Activated T-cell treated with anti-CD3 and anti-CD28 coated beads, Interleukin-2, amount 50 U/mL, for 24 hours (primary cell): ENCODE measurements at places on chromosomes 7 and 10.

DNA sequence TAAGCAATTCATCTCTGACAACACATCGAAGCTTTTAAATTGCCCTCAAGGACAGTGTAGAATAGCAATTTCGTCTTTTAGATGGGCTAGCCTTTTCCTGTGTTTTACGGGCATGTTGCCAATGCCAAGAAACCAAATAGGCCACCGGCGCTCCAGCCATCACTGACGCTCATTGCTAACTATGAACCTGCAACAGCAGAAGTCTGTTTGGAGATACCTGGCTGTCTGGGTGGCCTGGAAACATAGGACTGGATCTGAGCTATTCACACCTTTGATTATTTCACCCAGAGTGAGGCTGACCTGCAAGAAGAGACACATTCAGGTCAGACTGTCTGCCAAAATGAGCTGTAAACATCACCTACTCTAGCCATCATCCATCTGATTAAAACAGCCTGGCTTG is 12.0 kb downstream of the KPNA7 start:
- DNase-seq, result no peak

DNA sequence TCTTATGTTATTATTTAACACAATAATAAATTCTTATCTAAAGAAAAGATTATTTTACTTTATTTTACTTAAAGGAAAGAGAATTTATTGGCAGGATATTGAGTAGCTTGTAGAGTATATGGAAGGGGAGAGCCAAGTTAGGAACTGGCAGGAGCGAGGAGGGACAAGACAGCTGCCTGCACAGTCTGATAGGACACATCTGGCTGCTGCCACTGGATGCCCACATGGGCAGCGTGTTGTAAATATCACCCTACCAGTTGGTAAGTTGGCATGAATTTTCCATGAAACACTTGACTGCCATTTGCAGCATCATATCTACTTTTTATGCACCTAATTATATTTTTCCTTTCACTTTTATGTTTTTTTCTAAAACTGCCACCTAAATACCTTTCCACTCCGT is 19.6 kb downstream of the SRI start:
- no peak for DNase-seq

DNA sequence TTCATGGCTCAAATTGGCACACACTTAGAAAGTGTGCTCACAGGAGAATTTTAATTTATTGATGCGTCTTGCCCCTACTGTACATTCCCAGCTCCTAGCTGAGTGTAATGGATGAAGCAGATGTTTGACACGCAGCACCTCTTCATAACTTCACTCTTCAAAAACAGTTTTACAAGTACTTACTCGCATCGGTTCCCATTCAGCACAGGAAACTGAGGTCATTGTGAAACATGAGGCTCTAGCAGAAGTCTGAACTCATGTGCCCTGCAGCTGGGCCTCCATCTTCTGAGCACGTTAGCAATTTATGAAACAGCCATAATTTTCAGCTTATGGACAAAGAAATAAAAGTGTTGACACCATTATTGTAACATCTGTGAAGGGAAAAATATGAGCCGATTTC is 558.9 kb upstream of the MGMT start:
- no peak for DNase-seq

DNA sequence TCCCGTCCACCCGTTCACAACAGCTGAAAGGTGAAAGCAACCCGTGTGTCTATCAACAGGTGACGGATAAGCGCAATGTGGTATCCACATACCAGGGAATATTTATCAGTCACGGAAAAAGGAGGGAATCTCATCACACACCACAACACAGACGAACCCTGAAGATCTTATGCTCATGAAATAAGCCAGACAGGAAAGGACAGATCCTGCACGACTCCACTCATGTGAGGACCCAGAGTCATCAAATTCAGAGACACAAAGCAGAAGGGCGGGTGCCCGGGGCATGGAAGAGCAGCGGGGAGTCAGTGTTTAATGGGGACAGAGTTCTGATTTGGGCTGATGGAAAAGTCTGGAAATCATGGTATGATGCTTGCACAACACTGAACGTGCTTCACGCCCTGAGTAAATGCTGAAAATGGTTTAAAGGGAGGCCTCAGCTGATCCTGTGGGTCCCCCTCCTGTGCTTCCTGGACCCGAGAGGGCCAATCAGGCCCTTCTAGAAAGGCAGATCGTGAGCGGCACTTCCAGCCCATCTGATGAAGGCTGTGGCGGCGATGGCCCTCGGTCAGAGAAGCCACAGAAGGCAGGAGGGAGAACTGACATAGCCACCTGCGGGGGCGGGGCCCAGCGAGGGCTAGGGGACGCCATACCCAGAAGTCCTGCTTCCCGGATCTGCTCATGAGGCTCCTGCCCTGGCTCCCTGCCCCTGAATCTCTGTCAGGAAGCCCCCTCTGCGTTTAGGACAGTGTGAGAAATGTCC is 19.1 kb downstream of the WDR86 start:
- no peak for DNase-seq

DNA sequence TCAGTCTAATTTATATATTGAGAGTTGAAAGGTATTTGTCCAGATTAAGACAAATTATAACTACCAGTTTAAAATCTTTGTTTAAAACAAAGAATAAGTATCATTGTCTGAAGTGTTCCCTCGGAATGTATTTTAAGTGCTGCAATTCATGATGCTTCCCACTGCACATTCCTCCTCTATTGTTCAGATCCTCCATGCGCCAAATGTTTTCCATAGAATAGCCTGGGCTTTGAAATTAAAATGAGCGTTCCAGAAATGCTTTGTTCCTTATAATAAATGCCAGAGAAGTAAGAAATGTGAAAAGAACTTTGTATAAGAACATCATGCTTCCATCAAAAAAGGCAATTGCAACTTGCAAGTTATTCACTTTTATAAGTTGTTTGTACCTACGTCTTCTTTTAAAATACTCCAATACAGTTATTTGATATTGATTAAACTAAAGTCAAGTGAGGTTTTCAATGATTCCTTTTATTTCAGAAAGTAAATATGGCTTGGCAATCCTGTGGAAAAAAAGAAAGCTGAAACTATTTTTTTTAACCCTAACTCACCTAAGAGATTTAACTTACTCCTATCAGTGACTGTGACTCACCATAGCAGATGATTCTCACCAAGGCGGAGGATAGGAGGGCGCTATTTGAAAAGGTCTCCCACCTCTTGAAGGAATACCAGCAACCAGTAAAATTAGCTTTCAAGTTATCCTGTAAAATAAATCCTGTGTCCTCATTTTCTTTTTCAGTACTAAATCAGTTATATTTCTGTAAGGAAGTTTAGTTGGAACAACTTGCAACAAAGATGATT is 85.8 kb downstream of the CTNNA3 start:
- no peak for DNase-seq

GRCh38 chr10:129837909-129838582 is 126.0 kb downstream of the EBF3 start:
- DNase-seq, result no peak

GRCh38 chr10:62511238-62511637 is 137.1 kb downstream of the ZNF365 start:
- DNase-seq, result no peak

DNA sequence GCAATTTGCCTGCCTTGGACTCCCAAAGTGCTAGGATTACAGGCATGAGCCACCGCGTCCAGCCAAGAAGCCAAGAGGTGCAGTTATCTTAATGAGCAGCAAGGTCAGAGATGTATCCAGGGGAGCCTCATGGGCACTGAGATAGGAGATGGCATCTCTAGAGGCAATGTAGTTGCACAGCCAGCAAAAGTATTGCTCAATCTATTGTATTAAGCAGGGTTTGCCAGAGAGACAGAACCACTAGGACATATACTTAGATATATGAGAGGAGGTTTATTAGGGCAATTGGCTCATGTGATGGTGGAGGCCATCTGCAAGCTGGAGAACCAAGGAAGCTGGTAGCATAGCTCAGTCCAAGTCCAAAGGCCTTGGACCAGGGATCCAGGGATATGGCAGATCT is 16.3 kb upstream of the VPS26A start:
- no peak for DNase-seq

DNA sequence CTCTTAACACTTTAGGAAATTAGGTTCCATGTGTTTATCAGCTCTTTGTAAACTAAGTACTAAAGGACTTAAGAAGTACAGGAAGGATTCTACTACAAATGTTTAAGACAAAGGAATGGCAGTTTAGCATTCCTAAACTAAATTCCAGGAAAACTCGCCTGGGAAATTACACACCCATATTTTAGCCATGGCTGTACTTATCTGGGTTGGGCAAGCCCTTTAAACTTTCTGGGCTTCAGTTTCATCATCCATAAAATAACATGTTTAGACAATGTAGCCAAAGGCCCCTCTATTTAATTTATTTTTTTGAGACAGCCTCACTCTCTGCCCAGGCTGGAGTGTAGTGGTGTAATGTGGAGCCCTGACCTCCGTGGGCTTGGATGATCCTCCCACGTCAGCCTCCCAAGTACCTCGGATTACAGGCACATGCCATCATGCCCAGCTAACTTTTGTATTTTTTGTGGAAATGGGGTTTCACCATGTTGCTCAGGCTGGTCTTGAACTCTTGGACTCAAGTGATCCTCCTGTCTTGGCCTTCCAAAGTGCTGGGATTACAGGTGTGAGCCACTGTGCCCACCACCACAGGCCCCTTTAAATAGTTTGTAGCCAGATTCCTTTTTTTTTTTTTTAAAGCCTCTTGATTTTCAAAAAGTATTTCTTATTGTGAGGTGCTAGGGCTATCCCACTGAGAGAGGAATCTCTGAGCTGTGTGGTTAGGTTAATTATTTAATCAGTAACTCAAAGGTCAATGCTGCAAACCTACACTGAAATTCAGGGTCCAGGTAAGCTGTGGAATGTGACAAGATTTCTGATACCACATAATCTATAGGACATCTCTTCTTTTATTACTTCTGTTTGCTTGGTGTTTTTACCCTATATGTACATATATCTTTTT is 32.1 kb downstream of the TMEM60 start:
- DNase-seq, result no peak
